ENCODE measurements at places on chromosomes 5 and 9. TPM values are rescaled to one million over a fixed set of nuclear protein-coding genes. Genes with fewer than 3 reads are reported as not detected.

Gene GCNT1
- total RNA-seq: 15.3 TPM

Gene PFN3
- total RNA-seq: not detected

GRCh38 chr5:168683247-168683926 is 104.2 kb upstream of the PANK3 start:
- no peak for DNase-seq

Gene SOX30
- total RNA-seq: not detected

- no peak for DNase-seq
Observed at GRCh38 chr9:123383512-123384170, 27.6 kb downstream of the CRB2 start.

Gene STKLD1
- not detected for total RNA-seq

GRCh38 chr9:99820685-99821395 is 845 bp upstream of the NR4A3 start:
- no peak for DNase-seq

GRCh38 chr9:126386776-126387175 is 60.1 kb downstream of the MVB12B start:
- no peak for DNase-seq

GRCh38 chr9:6024035-6024554 is 8.7 kb upstream of the RANBP6 start:
- no peak for DNase-seq

- peak; percentile 64 for DNase-seq
Observed at GRCh38 chr9:137708590-137709284, 89.9 kb downstream of the EHMT1 start.

Gene KCNN2
- total RNA-seq: not detected

Gene UTP15
- 19.5 TPM for total RNA-seq

All from mesenteric fat pad (tissue), 1 donor.